A375 (cell line): ENCODE measurements at places on chromosomes 7 and 10. TPM values are rescaled to one million over a fixed set of nuclear protein-coding genes. Genes with fewer than 3 reads are reported as not detected.

Gene GBX1
- total RNA-seq, result not detected in 2 replicates

Gene LOXL4
- 393 and 394 TPM in 2 replicates for total RNA-seq

Gene HOXA3
- total RNA-seq, result 2.5 and 2.6 TPM in 2 replicates

Gene RBP3
- not detected in 2 replicates for total RNA-seq

Gene POT1
- 22.3 and 28.3 TPM in 2 replicates for total RNA-seq

Gene CC2D2B
- total RNA-seq, result 0.24 TPM in 1 of 2 replicates, not detected in the other

Gene HOXA4
- 2.9 and 4.0 TPM in 2 replicates for total RNA-seq

Gene GRIFIN
- total RNA-seq, result not detected in 2 replicates

Gene NPTX2
- total RNA-seq, result 1.9 and 4.6 TPM in 2 replicates

Gene PRSS37
- total RNA-seq, result not detected in 2 replicates

Gene NEBL
- 2.2 and 7.8 TPM in 2 replicates for total RNA-seq

Gene NAT16
- 0.05 and 0.11 TPM in 2 replicates for total RNA-seq

Gene TDRD1
- total RNA-seq, result not detected in 2 replicates

Gene PAX2
- total RNA-seq, result not detected in 2 replicates

Gene RPEL1
- not detected in 2 replicates for total RNA-seq

Gene DGKI
- under 0.01 and 0.24 TPM in 2 replicates for total RNA-seq

Gene DNTT
- total RNA-seq, result not detected in 2 replicates

Gene TMEM229A
- total RNA-seq, result not detected in 2 replicates

Gene SH2D4B
- 0.03 and 0.30 TPM in 2 replicates for total RNA-seq

Gene MARCHF5
- total RNA-seq, result 3.7 and 4.2 TPM in 2 replicates

Gene DOCK1
- total RNA-seq, result 31.6 and 40.7 TPM in 2 replicates

Gene ATP6V0A4
- 4.1 and 5.1 TPM in 2 replicates for total RNA-seq

Gene KCNIP2
- 0.29 and 0.45 TPM in 2 replicates for total RNA-seq

Gene OPN4
- not detected in 2 replicates for total RNA-seq

Gene PIK3AP1
- 2.0 and 2.9 TPM in 2 replicates for total RNA-seq

Gene REPIN1
- total RNA-seq, result 86.5 and 91.9 TPM in 2 replicates

Gene GRID1
- 0.03 and 0.04 TPM in 2 replicates for total RNA-seq

Gene LIPJ
- total RNA-seq, result not detected in 2 replicates

Gene EMX2
- not detected in 2 replicates for total RNA-seq

Gene C10orf53
- not detected in 2 replicates for total RNA-seq

Gene CYP2C18
- 0.23 TPM in 1 of 2 replicates, not detected in the other for total RNA-seq

Gene GATA3
- total RNA-seq, result 0.87 and 1.1 TPM in 2 replicates

Gene RAPGEF5
- total RNA-seq, result 4.4 and 6.5 TPM in 2 replicates

Gene WDR91
- total RNA-seq, result 9.7 and 10.4 TPM in 2 replicates

Gene ACTA2
- total RNA-seq, result 6.1 and 6.8 TPM in 2 replicates

Gene ACSM6
- not detected in 2 replicates for total RNA-seq

Gene HSPA12A
- 2.0 TPM in 2 replicates for total RNA-seq

Gene NUTM2E
- not detected in 2 replicates for total RNA-seq

Gene LYZL2
- not detected in 2 replicates for total RNA-seq

Gene GPC2
- 0.72 and 1.2 TPM in 2 replicates for total RNA-seq

Gene ZNF33B
- 7.5 and 8.2 TPM in 2 replicates for total RNA-seq

Gene ITGB8
- 44.3 and 50.9 TPM in 2 replicates for total RNA-seq

Gene BPGM
- total RNA-seq, result 8.2 and 9.7 TPM in 2 replicates

Gene LRRC18
- total RNA-seq, result not detected in 2 replicates

Gene SPDYE9
- not detected in 2 replicates for total RNA-seq

Gene IKZF1
- not detected in 2 replicates for total RNA-seq

Gene SLC26A4
- total RNA-seq, result 0.23 and 0.32 TPM in 2 replicates

Gene FKBP6
- total RNA-seq, result not detected in 2 replicates

Gene TLX1
- total RNA-seq, result not detected in 2 replicates

Gene CALML3
- not detected in 2 replicates for total RNA-seq

Gene HSPA14
- 18.5 and 22.3 TPM in 2 replicates for total RNA-seq

Gene MYOF
- total RNA-seq, result 142 and 148 TPM in 2 replicates

Gene LIPN
- not detected in 2 replicates for total RNA-seq

Gene RARRES2
- not detected in 2 replicates for total RNA-seq

Gene CDHR1
- 0.30 and 0.50 TPM in 2 replicates for total RNA-seq

Gene MMP21
- total RNA-seq, result 0.19 TPM in 1 of 2 replicates, not detected in the other

Gene TMEM26
- not detected in 2 replicates for total RNA-seq
